CD4-positive, alpha-beta T cell treated with Interleukin-2 at 100 ng/mL for 4 hours (primary cell): ENCODE measurements at places on chromosomes 7 and 10.
A peak's percentile ranks its signal among the peaks of the same experiment; 100 is the strongest.

GRCh38 chr7:7816084-7816483 lies 97.7 kb upstream of the RPA3 start:
- DNase-seq = peak; percentile 28

DNA sequence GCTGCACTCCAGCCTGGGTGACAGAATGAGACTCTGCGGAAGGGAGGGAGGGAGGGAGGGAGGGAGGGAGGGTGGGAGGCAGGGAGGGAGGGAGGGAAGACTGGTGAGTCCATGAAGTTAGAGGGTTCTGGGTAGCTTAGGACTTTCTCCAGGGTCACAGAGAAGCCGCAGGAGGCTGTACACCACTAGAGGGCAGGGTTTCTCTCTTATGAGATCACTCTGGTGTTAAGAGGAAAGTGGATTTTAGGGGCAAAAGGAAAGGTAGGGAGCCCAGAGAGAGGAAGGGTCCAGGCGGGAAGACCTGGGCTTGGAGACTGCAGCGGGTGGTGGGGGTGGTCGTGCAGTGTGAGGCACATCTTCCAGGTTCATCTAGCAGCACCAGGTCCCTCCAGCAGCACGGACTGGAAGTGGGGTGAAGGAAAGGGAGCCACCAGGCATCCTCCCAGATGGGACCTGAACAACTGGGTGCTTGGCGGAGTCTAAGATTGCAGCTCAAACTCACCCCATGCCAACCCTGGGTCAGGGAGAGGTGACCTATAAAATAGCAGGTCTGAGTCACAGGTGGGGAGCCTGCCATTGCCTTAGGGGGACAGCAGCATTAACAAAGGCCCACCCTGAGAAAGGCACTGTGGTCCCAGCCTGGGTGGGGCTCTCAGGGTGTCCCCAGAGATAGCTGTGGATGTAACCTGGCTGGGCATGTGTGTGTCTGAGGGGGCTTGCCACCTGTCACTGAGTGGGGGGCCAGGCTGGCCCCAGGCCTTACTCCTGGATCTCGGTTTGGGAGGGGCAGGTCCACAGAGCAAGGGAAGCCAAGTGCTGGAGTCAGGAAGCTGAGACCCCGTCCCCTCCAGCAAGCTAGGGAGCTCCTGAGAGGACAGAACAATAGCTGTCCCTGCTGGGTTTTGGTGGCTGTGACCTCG lies 48.5 kb upstream of the SLC29A3 start:
- DNase-seq = peak; percentile 10

GRCh38 chr7:119341822-119342221 lies 931.2 kb upstream of the KCND2 start:
- no peak for DNase-seq

DNA sequence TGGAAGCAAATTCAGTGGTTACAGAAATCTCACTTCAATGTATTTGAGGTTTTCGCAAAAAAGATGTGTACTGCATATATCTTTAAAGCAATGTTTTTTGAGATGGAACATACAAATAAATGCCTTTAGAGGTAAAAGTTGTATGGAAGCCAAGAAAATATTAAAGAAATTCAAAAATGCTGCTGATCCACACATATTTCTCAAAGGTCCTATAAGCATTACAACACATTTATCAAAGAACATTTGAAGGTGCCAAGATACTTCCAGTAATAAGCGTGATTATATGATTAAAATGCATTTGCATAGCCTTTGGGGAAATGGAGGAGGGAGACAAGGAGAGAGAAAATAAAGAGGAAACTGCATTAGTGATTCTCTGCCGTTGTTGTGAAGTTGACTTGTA lies 260.1 kb downstream of the BICC1 start:
- no peak for DNase-seq

DNA sequence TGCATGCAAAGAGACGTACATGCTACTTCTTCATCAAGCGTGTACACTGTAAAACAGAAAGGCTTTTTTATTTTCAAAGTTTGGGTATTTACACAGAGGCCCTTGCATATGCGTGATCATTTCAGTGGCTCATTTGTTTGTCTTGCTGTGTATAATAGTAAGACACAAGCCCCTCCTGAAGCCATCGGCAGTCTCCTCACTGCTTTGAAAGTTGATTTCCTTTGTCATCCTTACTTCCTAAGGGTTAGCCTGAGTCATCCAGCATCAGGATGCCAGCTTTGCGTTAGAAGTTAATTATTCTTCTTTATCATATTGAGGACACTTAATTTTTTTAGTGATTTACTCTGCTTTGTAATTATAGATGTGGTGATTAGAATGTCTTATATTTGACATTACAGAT lies 72.5 kb upstream of the CTBP2 start:
- DNase-seq = no peak

- no peak for DNase-seq
These were observed 188.4 kb downstream of the PPP1R17 start for GRCh38 chr7:31875424-31875823.

- no peak for DNase-seq
These were observed 4.2 kb downstream of the KBTBD2 start for GRCh38 chr7:32887395-32887794.

DNA sequence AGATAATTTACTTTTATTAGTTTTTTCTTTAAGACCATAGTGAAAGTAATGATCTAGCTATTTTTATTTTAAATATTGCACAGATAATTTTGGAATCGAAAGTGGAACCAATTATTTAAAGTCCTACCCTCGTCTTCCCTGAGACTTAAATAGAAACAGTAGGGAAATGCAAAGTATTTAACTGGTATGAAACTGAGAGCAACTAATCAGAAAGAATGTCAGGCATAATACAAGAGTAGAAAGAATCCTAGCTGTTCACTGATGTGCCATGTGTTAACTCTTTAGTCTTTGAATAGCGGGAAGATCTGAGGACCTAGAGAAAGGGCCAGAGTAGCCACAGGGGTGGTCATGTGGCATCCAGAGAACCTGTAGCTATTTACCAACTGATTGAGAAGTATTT lies 630.0 kb downstream of the NRG3 start:
- no peak for DNase-seq

GRCh38 chr7:50728184-50728583 lies 54.5 kb downstream of the GRB10 start:
- no peak for DNase-seq

DNA sequence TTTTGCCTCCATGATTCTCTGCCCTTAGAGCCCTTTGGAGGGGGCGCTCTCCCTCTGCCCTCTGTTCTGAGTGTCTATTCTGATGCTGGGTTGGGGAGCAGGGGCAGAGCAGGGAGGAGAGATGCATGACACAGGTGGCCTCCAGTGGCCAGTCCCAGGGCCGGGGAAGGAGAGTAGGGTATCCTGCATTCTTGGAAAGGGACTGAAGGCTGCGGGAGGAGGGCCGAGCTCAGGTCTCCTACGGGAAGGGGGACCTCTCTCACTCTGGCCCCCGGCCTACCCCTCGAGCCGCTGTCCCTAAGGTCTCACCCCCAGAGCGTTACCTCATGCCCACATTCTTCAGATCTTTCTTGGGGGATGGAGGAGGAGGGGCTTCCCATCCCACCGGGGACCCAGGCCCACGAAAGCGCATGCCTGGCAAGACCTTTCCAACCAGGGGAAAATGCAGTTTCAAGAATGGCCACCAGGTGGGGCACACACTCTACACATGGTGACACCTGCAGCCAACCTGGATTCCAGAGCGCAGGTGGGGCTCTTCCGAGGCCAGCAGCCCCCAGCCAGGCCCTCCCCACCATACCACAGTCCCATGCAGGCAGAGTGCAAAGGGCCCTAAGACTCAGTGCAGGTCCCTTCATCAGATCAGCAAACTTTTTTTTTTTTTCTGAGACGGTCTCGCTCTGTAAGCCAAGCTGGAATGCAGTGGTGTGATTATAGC lies 86.4 kb downstream of the MYL10 start:
- peak; percentile 73 for DNase-seq

DNA sequence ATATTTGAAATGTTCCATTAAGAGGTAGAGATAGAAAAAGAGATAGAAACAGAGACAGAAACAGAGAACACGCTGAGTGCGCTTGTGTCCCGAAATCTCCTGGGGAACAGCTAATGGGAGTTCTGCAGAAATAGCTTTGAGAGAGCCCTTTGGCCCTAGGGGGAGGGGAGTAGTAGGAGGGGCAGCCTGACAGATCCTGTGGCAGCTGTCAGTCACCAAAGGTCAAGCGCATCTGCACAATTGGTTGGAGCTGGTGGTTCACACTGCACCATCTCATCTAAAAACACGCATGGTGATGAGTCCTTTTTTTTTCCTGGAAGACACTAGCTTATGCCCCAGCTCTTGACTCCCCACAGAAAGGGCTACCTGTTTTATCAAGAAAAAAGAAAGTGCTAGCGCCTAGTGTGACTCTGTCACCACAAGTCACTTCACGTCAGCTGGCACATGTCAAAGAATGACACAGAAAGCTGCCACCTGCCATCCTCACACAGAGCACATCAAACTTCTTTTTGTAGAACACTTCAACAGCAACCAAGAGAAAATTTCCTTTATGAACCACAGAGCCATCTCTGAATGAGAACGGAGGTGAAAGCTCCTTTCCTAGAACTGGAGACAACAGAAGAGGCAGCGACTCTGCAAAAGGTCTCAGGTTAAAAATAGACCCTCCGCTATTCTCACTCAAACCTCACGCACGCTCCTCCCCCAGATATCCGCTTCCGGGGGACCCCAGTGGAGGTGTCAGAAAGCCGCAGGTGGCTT lies 125.7 kb downstream of the GFRA1 start:
- DNase-seq = no peak

DNA sequence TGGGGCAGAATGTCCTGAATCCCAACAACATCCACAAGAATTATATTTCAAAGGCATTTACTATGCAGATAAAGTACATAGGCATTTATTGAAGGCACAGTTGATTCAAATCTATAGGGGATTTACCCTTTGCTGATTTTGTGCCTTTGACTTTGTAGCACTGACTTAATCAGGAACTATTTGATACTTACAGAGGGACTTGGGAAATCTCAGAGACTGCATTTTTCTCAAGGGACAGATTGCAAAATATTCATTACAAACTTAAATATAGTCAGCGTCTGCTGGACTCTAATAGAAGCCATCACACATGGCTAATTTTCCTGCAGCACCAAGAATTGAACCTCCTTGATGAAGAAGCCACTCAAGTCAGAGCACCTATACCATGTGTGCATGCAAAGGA lies 44.9 kb downstream of the FAS start:
- DNase-seq = no peak

DNA sequence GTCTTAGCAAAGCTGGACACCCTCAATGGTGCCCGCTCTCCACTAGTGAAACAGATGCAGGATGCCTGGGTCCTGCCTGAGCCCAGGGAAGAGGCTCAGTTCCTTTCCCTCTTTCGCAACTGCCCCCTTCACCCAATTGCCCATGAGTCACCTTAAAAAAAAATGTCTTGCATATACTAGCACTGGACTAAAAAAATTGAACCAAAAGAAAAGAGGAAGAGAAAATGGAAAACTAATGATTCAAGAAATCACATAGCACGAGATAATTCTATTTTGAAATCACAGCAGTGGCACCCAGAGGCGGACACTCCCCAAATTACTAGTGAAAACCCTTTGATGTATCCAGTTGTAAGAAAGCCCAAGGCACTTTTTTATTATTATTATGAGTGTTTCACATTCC lies 972.5 kb downstream of the LRMDA start:
- DNase-seq = no peak

DNA sequence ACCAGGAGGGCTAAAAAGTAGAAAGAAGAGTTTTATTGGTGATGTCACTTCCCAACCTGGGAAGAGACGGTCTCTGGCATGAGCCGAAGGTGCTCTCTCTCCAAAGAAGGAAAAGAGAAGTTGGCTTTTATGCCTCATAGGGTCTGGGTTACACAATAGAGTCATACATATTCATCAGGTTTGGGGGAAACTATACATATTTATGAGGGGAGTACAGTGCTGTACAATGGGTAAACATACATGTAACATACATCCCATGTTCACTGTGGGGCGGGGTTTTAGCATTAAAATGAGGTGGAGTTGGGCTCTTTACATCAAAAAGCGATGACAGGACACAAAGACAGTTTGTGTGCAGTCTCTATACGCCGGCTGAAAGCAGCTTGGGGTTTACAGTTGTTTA lies 701.7 kb downstream of the TYW1 start:
- no peak for DNase-seq

- DNase-seq = no peak
These were observed 53.5 kb downstream of the SCIN start for GRCh38 chr7:12623885-12624498.

DNA sequence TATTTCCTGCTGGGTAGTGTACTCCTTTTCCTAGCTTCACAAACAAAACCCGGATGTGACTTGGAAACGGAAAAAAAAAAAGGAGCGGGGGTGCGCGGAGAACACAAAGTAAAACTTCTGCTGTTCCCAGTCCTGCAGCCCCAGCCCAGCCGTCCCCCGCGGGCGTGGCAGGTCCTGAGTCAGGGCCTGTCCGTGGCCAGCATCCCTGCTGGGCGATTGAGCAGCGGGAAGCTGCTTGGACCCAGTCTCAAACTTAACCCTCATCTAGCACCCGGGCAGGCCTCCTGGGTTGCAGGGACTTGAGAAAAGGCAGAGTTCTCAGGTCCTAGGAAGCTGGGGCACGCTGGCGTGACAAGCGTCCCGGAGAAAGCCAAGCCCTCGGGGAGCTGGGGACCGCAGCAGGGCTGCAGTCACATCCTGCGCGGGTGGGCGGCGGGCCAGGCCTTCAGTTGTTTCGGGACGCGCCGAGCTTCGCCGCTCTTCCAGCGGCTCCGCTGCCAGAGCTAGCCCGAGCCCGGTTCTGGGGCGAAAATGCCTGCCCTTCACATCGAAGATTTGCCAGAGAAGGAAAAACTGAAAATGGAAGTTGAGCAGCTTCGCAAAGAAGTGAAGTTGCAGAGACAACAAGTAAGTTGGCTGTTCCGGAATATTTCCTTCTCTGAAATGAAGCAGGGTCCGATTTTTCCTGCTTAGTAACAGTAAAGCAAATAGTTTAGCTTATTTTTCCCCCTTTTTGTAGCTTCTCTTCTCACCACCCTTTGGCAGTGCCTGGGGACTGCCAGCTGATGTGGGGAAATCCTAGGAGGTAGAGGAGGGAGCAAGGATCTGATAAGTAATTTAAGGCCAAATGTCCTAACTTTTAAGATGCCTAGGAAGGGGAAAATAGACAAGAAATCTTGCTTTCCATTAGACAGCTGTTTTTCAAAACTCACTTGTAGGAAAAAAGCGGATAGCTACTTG lies at the start of gene GNG11:
TSS of gene GNG11 (plus strand) at position 129 of the 960 bp plus-strand sequence. CDS start at position 532, 403 bp downstream.
- no peak for DNase-seq

GRCh38 chr10:3830946-3831345 lies 45.9 kb upstream of the KLF6 start:
- no peak for DNase-seq

DNA sequence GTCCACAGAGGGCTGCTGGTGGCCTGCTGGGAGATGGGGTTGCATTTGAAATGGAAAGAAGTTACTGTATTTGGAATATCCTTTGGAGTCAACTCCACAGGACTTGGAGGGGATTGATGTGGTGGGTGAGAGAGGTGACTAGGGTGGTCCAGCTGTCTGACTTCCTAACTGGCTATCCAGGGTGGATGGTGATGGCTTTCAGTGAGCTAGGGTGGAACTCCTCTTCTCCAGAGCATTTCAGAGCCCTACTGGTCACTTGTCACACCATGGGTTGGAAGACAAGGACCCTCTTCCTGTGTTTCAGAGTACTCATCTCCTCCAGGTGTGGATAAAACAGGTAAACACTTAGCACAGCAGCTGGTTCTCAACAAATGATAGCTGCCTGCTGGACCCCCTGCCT lies 3.3 kb upstream of the ADAMTS14 start:
- no peak for DNase-seq
